Mammary epithelial cell (primary cell): ENCODE measurements at places on chromosomes 2 and 18. TPM values are rescaled to one million over a fixed set of nuclear protein-coding genes. Genes with fewer than 3 reads are reported as not detected.

Gene MROH2A
- 0.10 TPM for polyA plus RNA-seq

Gene SLC39A10
- polyA plus RNA-seq: 20.0 TPM

Gene TACR1
- not detected for polyA plus RNA-seq

Gene POLR1B
- polyA plus RNA-seq: 17.6 TPM

Gene HMSD
- polyA plus RNA-seq: 0.05 TPM

Gene SERPINB4
- polyA plus RNA-seq: 1.3 TPM

Gene FER1L5
- 0.05 TPM for polyA plus RNA-seq

Gene TNS1
- 0.46 TPM for polyA plus RNA-seq

Gene REG3G
- not detected for polyA plus RNA-seq

Gene THADA
- 14.4 TPM for polyA plus RNA-seq

Gene DSC2
- polyA plus RNA-seq: 15.1 TPM

DNA sequence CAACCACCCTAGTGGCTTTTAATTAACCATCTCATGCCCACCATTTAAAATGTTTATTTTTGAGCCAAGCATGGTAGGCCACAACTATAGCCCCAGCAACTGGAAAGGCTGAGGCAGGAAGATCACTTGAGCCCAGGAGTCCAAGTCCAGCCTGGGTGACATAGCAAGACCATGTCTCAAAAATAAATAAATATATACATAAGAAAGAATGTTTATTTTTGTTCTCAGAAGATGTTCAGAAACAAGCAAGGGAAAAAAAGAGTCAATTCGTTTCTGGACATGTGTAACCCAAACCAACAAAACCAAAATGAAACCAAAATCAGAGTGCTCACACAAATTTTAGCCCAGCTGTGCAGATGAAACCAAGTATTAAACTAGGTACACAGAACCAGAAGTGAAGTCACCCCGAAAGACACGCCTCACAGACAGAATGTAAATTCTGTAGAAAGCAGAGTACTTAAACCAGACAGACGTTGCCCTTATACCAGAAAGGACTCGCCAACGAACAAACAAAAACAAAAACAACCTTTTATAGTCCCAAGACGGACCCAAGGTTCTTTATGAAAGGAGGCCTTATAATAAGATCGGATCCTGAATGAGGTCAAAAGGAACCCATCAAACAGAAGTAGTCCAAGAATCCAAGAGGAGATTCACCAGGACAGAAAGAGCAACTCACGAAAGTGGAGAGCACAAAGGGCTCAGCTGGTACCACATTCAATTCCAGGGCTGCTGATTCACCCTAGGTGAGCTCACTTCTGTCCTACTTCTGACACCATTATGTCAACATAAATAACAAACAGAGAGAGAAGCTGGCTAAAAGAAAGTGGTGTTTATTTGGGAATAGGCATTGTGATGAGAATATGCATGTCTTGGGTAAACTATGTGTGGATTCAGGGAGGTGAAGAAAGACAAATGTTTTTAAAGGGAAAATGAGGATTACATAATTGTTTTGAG, 31.8 kb upstream of the MTCL1 start:
- DNase-seq: peak; percentile 23

GRCh38 chr2:98809878-98810587, 79.1 kb upstream of the MGAT4A start:
- DNase-seq: no peak

DNA sequence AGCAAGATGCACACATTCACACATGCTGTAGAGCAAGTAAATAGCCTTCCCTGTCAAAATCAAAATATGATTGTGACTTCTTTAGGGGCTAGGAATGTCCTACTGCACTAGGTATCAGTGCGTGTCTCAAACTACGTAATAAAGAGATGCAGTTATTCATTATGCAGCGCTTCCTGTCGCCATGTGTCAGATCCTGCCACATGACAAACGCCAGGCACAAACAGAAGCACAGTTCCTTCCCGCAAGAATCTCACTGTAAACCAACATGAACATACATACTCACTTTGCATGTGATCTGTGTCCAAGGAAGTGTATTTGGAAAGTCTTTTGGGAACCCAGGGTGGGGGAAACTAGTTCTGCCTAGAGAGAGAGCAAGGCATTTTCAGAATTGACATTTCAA, 599.9 kb downstream of the RNF144A start:
- no peak for DNase-seq

- no peak for DNase-seq
These were observed 241.3 kb downstream of the DYSF start for GRCh38 chr2:71694501-71695234.

GRCh38 chr18:36325846-36326245, 28.3 kb downstream of the FHOD3 start:
- DNase-seq: no peak

- DNase-seq: no peak
These were observed 121.6 kb upstream of the NDUFV2 start for GRCh38 chr18:8980918-8981317.

DNA sequence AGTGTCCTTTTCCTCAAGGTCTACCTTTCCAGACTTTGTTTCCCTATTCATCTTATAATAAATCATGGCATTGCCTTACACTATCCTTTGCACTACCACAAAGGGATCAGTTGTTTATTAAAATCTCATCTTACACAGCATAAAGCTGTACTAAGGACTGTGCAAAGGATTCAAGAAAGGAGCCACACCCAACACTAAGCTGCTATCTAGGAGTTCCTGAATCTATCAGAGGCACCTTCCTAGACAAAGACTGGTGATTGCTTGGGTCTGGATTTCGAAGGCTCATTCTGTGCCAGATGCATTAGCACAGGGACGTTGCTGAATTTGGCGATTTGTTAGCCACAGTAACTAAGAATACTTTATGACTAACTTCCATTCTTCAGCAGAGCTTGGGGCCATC, 412.0 kb downstream of the NUP35 start:
- no peak for DNase-seq

- DNase-seq: no peak
These were observed 51.9 kb upstream of the HNMT start for GRCh38 chr2:137912371-137912770.

DNA sequence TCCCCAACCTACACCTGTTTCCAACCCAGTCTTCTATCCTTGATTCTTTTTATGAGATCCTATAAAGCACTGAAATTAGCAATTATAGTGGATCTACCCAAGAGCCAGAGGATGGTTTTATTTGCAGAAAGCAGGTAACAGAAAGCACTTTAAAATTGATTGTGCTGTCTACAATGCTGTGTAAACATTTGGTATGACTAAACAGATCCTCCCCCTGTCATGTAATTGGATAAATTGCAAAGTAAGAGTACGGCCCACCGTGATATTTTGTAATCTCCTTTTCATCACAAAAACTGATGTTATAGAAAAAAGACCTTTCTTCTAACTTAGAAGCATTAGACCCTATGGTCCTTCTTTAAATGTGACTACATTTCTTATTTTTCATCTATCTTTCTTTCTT, 11.3 kb upstream of the PPP3R1 start:
- DNase-seq: no peak

DNA sequence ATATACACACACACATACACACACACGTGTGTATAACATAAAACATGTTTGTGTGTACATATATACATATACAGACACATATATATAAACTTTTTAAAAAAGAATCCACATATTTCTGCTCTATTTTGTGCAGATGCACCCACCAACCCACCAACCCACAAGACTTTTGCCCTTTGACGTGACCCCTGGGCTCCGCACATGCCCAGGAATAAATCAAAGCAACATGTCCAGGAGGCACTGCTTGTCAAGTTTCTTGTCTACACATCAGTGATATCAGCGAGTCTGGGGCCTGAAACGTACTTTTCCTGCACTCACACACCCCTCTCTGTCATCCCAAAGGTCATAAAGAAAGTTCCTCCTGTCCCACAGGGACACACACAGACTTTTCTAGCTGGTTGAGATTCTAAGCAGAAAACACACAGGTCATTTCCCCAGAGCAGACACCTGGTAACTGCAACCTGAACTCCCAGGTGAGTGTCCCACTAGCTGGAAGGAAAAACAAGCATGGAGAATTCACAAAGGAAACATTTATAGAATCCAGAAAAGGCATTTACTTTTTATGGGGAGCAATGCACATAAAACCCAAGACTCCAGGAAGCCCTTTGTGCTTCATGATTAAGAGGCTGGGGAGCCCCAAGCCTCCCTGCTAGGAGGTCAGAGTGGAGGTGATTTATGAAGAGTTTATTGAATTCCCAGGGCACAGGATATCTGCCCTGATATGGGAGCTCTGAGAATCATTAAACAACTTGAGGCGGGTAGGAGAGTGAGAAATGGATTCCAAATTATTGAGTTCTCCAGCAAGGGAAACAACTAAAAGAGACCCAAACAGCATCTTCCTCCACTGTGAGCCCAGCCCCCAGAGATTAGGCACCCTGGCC, 211.6 kb downstream of the MGAT5 start:
- no peak for DNase-seq

GRCh38 chr2:158835431-158835830, 40.3 kb downstream of the DAPL1 start:
- DNase-seq: no peak

DNA sequence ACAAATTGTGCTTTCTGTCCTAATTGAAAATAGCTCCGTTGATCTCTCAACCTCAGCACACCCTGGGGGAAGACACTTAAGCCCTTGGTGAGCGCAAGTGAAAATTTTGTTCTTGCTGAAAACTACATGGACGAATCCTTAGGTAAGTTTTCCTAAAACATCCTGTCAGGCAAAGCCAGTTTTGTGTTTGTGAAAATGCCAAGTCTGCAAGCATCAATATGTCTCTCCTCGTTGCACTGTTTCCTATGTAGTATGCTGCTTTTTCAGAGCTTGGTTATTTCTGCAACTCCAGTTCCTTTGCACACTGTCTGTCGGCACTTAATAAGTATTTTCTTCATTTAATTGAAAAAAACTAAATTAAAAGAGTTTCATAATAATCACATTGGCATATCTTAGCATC, 146.9 kb upstream of the POU3F3 start:
- DNase-seq: no peak

- DNase-seq: no peak
These were observed 185.4 kb upstream of the DLGAP1 start for GRCh38 chr18:4640349-4641012.

- no peak for DNase-seq
These were observed 1.1 kb upstream of the TAF4B start for GRCh38 chr18:26225022-26225693.

DNA sequence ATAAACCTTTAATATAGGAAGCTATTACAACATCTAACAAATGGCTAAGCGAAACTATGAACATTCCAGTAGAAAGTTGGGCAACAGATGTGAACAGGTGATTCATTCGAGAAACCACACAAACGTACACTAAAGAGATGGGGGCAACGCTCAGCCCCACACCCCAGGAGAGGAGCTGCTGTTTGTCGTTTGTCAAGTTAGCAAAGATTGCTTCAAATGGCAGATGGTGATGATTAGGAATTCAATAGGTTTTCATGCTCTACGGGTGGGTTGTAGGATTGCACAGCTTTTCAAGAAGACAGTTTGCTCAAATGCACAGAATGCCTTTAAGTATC, 154.7 kb upstream of the HDAC4 start:
- DNase-seq: no peak

- no peak for DNase-seq
These were observed 24.3 kb downstream of the CERS6 start for GRCh38 chr2:168480356-168480755.

DNA sequence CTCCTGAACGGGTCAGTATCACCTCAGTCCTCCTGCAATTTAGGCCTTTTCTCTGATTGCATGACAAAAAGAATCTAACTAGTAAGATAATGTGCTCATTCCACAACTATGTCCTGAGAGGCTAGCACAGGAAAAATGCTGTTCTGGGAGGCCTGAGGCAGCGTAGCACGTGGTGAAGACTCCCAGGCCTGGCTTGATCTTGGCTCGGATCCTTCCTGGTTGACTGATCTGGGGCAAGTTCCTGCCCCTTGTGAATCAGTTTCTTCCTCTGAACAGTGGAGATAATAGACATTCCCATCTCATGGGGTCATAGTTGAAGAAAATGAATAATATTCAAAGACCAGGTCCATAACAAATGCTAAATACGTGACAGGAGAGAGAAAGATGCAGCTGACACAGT, 12.3 kb downstream of the FBLN7 start:
- peak; percentile 83 for DNase-seq

GRCh38 chr18:76495435-76496193, 572 bp upstream of the ZNF516 start:
- DNase-seq: peak; percentile 32

GRCh38 chr2:42125841-42126594, 43.1 kb upstream of the EML4 start:
- no peak for DNase-seq

DNA sequence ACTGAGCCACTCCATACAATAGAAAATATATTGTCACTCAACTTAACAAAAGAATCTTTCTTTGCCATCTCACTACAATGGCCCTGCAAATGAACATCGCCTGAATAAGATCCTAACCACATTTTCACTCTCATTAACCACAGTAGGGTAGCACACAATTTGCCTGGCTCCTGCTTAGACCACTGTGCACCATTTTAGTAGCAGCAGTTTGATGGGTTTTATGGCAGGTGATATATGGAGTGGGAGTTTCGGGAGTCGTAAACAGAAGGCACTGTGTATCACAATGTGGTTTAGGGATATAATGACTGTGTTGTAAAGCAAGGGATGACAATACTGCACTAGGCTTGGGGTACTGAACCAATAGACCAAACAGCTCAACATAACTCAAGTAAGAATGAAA, 617.4 kb downstream of the BCL11A start:
- DNase-seq: no peak

DNA sequence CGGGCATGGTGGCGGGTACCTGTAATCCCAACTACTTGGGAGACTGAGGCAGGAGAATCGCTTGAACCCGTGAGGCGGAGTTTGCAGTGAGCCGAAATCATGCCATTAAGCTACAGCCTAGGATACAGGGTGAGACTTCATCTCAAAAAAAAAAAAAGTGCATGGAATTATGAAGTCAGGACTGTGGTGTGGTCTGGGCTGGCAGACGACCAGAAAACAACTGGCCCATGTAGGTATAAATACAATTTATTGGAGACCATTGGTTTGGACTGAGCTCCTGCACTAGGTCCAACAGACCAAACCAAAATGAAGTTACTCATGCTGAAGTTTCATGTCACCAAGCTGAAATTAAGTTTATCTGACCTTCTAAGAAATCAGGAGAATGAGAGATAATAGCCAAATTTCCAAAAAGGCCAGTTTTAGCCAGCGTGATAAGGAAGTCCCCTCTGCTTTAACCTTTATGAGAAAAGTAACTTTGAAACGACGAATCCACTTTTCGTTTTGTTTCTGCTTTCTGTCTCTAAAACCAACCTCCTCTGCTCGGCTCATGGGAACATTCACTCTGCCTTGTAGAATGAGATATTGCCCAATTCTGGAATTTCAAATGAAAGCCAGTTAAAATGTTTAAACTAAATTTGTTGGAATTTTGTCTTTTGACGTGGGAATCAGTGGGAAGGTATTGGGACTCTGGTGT, 17.7 kb upstream of the RAB10 start:
- DNase-seq: no peak

DNA sequence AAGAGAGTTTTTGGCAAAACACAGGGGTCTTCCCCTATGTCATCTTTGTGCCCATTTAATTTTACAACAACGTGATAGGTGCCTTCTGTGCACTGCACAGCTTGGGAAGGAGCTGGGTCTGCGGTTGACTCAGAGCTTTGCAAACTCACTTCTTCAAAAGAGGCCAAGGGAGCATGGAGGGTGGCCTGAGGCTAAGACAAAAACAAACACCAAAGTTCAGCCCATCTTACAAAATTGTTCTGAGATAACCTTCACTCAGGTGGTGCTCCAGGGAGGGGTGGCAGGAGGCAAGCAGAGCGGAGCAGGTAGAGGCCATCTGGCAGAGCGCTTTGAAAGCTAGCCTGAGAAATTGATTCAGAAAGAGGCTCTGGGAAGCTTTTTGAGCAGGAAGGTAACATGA, 9.8 kb downstream of the SOWAHC start:
- no peak for DNase-seq

- no peak for DNase-seq
These were observed 3.8 kb upstream of the GIGYF2 start for GRCh38 chr2:232693344-232693743.

- no peak for DNase-seq
These were observed 17.7 kb upstream of the RGPD4 start for GRCh38 chr2:107808959-107809358.
